ENCODE measurements at places on chromosomes 2 and 18.

GRCh38 chr18:6031442-6031841 lies 136.1 kb upstream of the TMEM200C start:
- no peaks in the 10 kb centered on the region for H3K4me1 ChIP-seq
- H3K36me3 ChIP-seq = no peaks in the 10 kb centered on the region
- no peaks in the 10 kb centered on the region for H3K27me3 ChIP-seq
- no peak for DNase-seq
- H3K4me3 ChIP-seq = no peak overlapping the region

GRCh38 chr18:1657876-1658275 lies 753.2 kb downstream of the ADCYAP1 start:
- H3K36me3 ChIP-seq = no peaks in the 10 kb centered on the region
- no peak overlapping the region for H3K4me3 ChIP-seq
- no peak overlapping the region for H3K27ac ChIP-seq
- H3K27me3 ChIP-seq = no peaks in the 10 kb centered on the region
- DNase-seq = no peak
- H3K4me1 ChIP-seq = no peaks in the 10 kb centered on the region

GRCh38 chr2:42744545-42745082 lies 19.3 kb downstream of the OXER1 start:
- H3K4me3 ChIP-seq = no peak overlapping the region
- no peak for DNase-seq
- H3K36me3 ChIP-seq = no peaks in the 10 kb centered on the region
- H3K4me1 ChIP-seq = no peaks in the 10 kb centered on the region
- no peaks in the 10 kb centered on the region for H3K27me3 ChIP-seq

DNA sequence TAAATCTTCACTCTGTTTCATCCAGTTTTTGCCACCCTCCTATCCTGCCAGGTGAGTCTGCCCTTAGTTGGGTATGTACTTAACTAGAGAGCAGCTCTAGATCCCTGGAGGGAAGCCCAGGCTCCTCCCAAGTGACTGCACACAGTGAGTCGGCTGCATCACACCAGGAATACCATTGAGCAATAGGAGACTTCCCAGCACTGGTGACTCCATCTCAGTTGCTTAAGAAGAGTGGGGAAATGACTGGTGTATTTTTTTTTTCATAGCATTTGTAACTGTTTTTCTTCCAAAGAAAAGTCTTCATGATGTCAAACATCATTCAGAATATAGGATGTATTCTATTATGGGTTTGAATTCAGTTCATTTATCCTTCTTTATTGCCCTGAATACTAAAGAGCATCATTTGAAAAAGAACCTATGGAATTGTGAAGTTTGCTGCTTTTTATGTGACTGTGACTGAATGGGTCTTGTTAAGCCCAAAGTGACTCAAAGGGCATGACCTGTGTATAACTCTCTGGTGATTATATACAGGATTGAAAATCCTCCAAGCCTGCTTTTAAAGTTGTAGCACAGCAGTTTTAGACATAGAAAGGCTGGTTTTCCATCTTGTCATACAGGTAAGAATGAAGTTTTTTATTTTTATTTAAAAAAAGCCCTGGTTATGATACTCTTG lies 84.3 kb downstream of the MAP3K20 start:
- H3K27ac ChIP-seq = no peak overlapping the region
- no peaks in the 10 kb centered on the region for H3K36me3 ChIP-seq
- no peaks in the 10 kb centered on the region for H3K27me3 ChIP-seq

DNA sequence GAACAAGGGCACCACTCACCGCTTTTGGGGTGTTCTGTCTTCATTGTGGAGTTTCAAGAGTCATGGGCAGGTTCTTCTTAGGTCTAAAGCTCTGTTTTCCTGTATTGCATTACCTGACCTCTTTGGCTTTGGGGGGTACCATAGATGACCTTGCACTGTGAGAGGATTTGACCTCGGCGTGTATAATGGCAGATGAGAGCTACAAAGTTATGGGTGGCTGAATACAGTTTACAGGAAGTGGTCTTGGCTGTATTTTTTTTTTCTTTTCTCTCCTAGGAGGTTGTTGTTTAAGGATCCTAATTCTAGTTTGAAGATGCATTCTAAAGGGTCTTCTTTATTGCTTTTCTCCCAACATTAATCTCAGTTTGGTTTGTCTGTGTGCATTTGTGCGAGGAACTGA lies 11.5 kb downstream of the GAL3ST2 start:
- H3K4me1 ChIP-seq = peaks cover 4% of the 10 kb centered on the region
- no peak for DNase-seq
- no peaks in the 10 kb centered on the region for H3K27me3 ChIP-seq
- no peak overlapping the region for H3K4me3 ChIP-seq

DNA sequence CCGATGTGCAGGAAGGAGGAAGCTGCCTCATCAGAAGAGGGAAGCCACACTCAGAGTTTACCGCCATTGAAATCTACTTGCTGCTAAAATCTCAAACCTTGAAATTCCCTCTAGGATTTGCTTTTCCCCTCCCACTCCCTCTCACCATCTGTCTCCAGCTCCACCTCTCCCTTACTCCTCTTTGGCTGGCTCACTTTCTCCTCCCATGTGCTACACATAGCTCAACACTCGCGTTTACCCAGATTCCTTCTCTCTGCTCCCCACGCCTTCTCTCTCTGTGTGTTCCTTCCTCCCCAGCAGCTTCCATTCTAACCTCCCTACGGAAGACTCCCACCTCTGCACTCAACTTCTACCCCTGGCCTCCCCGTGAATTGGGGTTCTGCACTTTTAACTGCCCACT lies 143.1 kb downstream of the DNER start:
- no peaks in the 10 kb centered on the region for H3K27me3 ChIP-seq
- H3K4me3 ChIP-seq = no peak overlapping the region
- no peak for DNase-seq
- H3K36me3 ChIP-seq = no peaks in the 10 kb centered on the region
- no peaks in the 10 kb centered on the region for H3K4me1 ChIP-seq

DNA sequence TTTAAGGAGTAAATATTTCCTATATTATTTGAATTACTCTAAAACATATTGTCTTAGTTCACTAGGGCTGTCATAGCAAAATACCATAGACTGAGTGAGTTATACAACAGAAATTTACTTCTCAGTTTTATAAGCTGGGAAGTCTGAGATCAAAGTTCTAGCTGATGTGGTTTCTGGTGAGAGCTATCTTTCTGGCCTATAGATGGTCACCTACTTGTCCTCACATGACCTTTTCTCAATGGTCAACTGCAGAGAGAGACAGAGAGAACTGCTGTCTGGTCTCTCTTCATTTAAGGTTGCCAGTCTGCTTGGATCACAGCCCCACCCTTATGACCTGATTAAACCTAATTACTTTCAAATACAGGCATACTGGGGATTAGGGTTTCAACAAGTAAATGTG lies 490.9 kb downstream of the FBXO15 start:
- H3K27ac ChIP-seq = no peak overlapping the region
- no peak overlapping the region for H3K4me3 ChIP-seq
- H3K36me3 ChIP-seq = no peaks in the 10 kb centered on the region
- H3K4me1 ChIP-seq = no peaks in the 10 kb centered on the region

GRCh38 chr2:126643431-126643830 lies 12.5 kb upstream of the GYPC start:
- H3K4me1 ChIP-seq = no peaks in the 10 kb centered on the region
- no peak for DNase-seq
- H3K4me3 ChIP-seq = no peak overlapping the region
- no peak overlapping the region for H3K27ac ChIP-seq

DNA sequence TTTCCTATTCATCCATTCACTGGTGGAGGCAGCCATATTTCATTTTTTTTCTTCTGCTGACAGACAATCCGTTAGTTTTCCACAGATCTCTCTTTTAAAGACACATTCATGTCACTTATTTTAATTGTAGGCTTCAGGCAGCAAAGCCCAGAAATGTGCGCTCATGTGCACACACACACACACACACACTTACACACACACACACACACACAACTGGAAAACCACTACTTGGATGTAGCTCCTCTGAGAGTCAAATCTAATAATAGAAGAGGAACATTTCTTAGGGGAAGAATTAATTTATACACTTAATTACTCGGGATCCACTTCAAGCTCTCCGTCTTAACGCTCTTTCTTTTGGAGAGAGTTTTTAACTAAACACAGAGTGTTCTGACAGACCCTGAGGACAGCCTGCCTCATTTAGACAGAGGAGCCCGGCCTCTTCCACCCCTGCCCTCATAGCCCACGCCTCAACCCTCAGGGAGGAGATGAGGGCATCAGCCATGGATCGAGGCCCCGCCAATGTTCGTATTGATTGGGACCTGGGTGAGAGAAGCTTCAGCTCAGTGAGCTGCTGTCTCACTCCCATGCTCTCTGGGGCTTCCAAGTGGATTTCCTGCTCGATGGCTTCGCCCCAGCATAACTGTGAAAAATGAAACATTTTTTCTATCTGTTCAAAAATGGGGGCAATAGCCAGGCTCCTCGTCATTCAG lies 261.4 kb upstream of the SKOR2 start:
- H3K27ac ChIP-seq = no peak overlapping the region
- no peaks in the 10 kb centered on the region for H3K4me1 ChIP-seq
- no peak for DNase-seq
- H3K4me3 ChIP-seq = no peak overlapping the region
- no peaks in the 10 kb centered on the region for H3K36me3 ChIP-seq

GRCh38 chr2:187855689-187856088 lies 301.5 kb upstream of the TFPI start:
- no peaks in the 10 kb centered on the region for H3K36me3 ChIP-seq
- no peak for DNase-seq
- no peaks in the 10 kb centered on the region for H3K27me3 ChIP-seq
- H3K4me3 ChIP-seq = no peak overlapping the region
- no peak overlapping the region for H3K27ac ChIP-seq

DNA sequence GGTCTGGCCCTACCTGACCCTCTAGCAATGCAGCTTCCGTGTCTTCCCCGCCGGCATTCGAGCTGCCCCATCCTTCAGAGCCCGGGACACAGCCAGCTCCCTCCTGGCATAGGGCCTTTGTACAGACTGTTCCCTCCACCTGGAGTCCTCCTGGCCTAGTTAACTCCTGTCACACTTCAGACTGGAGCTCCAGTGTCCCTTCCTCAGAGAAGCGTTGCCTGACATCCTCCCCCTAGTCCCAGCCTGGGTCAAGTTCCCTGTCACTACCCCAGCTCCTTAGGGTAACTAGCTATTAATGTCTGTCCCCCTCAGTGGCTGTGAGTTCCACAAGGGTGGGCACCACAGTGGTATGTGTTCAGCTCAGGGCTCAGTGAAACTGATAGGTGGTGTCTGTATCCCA lies 45.5 kb upstream of the LOXHD1 start:
- no peak overlapping the region for H3K4me3 ChIP-seq
- H3K27me3 ChIP-seq = no peaks in the 10 kb centered on the region

DNA sequence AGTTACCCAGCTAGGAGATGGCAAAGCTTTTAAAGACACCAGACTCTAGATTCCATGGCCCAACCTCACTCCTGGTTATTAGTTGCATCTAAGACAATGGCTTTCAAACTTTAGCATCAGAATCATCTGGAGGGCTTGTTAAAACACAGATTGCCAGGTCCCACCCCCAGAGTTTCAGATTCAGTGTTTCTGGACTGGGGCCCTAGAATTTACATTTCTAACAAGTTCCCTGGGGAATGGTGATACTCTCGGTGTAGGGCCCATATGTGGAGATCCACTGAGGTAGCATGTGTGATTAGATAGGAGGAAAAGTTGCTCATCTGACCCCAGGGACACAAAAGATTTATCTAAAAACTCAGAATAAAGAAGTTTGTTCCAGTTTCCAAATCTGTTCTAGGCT lies 14.5 kb upstream of the TTR start:
- no peak for DNase-seq
- H3K4me1 ChIP-seq = no peaks in the 10 kb centered on the region
- H3K36me3 ChIP-seq = no peaks in the 10 kb centered on the region
- H3K4me3 ChIP-seq = no peak overlapping the region
- no peaks in the 10 kb centered on the region for H3K27me3 ChIP-seq
- H3K27ac ChIP-seq = no peak overlapping the region

- H3K4me3 ChIP-seq = no peak overlapping the region
- no peaks in the 10 kb centered on the region for H3K36me3 ChIP-seq
- no peak for DNase-seq
- no peaks in the 10 kb centered on the region for H3K27me3 ChIP-seq
- H3K4me1 ChIP-seq = no peaks in the 10 kb centered on the region
Observed at GRCh38 chr2:60213865-60214625, 339.4 kb downstream of the BCL11A start.

DNA sequence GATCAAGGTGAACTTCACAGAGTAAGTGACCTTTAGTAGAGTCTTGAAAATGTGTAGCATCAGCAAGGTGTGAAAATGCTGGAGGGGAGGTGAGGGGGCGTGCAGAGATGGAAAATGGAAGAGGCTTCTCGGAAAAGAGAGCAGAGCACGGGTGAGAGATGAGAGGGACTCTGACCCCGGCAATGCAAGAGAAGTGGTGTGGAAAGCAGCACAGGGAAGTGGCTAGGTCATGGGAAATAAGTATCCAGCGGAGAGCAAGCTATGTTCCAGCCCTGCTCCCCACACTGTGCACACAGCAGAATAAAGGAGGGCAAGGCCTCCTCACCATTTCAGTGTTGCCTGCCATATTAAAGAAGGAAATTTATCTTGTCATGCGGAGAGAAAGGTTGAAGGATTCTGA lies 241.7 kb upstream of the DOK6 start:
- no peak overlapping the region for H3K4me3 ChIP-seq
- no peaks in the 10 kb centered on the region for H3K27me3 ChIP-seq
- no peaks in the 10 kb centered on the region for H3K4me1 ChIP-seq

DNA sequence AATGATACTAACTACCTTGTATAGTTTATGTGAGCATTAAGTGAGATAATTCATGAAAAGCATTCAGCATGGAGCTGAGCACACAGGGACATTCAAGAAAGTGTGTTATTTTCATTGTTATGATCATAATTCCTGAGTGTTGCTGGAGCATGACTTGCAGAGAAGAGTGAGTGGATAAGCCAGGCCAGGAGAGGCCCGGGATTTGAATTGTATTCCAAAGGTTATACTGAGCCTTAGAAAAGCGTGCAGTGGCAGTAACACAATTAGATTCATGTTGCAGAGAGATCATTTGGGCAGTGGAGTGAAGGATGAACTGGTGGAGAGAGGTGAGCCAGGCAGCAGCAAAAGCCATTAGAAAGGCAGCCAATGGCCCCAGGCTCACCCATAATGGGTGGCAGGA lies 142.9 kb upstream of the SH3BP4 start:
- no peak overlapping the region for H3K4me3 ChIP-seq
- no peaks in the 10 kb centered on the region for H3K27me3 ChIP-seq
- no peak for DNase-seq
- H3K4me1 ChIP-seq = no peaks in the 10 kb centered on the region
- no peaks in the 10 kb centered on the region for H3K36me3 ChIP-seq

DNA sequence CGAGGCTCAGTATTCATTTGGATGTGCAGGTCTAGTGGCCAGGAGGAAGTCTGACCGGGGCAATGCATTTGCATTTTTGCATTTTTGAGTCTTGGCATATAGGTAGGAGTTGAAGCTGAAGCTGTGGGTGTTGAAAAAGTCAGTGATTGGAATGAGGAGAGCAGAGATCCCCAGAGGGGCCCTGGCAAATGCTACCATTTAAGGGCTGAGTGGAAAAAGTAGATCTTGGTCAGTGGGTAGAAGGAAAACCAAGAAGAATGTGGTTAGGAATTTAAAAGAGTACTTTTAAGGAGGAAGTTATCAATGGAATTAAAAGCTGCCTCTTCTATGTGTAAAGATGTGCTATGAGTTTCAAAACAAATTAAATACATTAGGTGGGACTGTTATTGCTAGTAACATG lies 143.0 kb downstream of the ZEB2 start:
- no peaks in the 10 kb centered on the region for H3K36me3 ChIP-seq
- H3K27ac ChIP-seq = no peak overlapping the region
- DNase-seq = no peak
- no peaks in the 10 kb centered on the region for H3K27me3 ChIP-seq

GRCh38 chr2:121219866-121220265 lies 65.1 kb downstream of the TFCP2L1 start:
- no peaks in the 10 kb centered on the region for H3K27me3 ChIP-seq
- H3K4me1 ChIP-seq = no peaks in the 10 kb centered on the region
- no peak overlapping the region for H3K27ac ChIP-seq
- no peak overlapping the region for H3K4me3 ChIP-seq

Data from CD8-positive, alpha-beta memory T cell (primary cell).